CD4-positive, alpha-beta T cell treated with Interleukin-15 for 4 hours (primary cell): ENCODE measurements at places on chromosomes 3 and 15.

DNA sequence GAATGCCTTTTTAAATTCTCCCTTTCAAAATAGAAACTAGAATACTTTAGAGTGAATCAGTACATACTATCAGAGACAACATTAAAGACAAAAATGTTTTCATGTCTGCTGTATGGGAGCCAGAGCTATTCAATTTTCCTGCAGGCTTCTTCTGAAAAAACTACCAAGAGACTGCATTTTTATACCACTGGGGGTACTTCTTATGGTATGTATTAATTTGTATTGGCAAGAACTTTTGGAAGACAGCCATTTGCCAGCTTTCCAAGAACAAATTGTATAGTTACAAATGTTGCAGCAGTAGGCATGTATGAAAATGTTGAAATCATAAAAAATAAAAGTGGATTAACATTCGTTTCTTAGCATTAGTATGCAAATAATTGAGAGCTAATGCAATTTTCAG, 1010.0 kb upstream of the CADM2 start:
- no peak for DNase-seq

DNA sequence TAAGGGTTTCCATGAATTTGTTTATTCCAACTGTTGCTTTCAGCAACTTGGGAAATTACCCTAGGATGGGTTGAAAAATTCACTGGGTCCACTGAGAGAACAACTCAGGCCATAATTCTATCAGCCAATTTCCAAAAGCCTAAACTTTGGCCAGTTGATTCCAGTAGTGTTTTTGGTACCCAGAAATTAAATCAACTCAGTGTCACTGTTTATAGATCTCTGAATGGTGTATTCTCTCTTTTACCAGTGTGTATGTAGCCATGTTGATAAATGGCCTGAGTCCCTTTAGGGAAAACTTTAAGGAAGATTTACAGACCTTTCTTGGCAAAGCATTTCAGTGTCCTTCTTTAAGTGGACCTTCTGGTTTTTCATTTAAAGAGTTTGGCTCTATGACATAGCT, 636.4 kb downstream of the OTOL1 start:
- DNase-seq, result no peak

DNA sequence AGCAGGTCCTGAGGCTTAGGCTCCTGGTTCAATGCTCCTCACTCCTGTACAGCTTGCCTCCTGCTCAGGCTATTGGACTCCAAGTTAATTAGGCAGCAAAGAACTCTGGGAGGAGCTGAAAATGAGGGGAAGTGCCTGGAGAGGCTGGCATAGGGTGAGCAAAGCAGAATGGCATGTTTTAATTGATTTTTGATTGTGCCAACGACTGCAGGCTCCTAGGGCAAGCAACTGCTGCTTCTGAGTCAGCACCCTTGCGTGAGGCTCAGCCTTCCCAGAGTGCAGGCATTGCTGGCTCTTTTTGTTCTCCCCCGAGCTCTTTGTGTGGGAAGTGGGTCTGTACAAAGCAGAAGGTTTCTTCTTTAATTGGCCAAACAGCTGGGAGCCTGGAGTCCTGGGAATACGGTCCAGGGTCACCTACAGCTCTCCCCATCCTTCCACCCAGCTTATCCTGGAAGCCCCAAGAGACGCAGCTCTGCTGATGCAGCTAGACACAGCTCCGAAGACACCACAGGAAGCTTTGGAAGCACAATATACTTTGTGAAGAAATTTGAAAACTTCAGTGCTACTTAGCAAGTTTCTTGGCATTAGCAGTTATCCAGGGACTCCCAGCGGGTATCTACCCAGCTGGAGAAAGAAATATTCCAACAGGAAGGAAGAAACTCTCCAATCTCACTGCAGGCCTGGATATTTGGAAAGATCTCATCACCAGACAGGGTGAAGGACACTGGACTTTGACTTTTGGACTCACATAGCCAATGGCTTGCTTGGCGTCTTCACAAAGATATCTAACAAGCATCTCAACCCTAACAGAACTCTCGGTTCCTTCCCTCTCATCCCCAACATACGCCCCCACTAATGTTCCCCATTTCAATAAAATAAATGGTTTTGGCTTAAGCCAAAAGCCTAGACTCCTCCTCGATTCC, 76.8 kb downstream of the BDH1 start:
- no peak for DNase-seq

DNA sequence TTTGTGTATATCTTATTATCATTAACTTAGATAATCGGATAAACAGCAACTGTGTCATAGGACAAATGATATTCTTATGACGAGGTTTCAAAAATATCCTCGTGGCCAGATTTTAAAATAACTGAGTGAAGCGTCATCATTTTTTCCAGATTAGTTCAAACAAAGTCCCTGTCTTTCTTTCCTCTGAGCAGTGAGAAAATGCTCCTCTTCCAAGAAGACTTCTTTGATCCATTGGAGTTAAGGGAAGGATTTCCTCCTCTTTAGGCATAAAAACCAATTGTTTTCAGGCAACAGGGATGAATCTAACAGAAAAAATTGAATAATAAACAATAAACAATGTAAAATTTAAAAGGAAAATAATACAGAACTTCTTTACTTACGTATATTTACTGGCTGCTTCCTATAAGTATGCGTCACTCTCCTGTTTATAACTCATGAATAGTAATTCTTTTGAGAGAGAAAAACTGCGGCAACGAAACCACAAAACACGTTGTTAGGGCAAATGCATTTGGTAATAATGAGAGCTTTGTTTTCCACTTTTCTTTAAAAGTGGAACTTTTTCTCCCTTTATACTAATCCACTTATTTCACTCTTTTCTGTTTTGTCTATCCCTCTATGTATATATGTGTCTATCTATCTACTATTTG, 419.4 kb upstream of the ONECUT1 start:
- DNase-seq, result no peak

DNA sequence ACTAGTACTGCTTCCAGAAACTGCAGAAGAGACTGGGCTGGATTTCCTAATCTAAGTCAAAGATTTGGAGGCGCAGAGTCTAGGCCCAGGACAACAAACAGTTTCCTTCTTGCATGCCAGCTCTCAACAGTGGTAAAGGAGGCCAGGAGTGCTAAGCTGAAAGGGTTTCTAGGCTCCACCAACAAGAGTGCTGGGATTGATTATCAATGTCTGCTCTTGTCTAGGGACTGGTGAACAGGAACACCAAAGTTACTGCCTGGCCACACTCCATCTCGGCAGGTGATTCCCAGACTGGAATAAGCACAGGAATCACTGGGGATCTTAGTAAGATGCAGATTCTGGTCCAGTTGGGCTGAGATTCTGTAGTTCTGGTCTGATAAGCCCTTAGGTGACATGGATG, 22.8 kb upstream of the FGD5 start:
- DNase-seq, result no peak

DNA sequence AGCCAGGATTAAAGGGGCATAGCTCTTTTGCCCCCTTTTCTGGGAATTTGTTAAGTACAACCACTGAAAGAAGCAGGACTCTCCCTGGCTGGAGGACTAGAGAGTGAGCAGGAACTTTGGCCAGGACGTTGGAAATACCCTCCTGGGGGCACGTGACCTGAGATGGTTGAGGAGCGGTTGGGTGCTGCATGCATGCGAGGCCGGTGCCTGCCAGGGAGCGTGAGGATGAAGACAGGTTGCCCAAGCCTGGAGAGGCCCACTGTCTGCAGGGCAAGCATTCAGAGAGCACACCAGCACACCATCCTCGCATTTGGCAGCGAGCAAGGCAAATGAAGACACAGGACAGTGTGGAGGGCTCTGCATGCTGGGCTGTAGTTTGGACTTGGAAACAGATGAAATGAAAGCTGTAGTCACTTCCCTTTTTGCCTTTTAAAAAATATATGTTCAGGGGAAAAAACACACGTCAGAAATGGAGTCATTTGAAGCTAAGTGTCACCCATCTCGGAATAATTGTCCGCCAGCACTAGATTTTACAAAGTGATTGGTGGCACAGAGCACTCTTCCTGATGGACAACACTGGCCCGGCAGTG, 217.6 kb downstream of the SLCO3A1 start:
- DNase-seq, result no peak

GRCh38 chr15:51416129-51416528, 74.7 kb downstream of the GLDN start:
- no peak for DNase-seq

GRCh38 chr3:150451329-150452048, 43.4 kb downstream of the TSC22D2 start:
- DNase-seq, result no peak

DNA sequence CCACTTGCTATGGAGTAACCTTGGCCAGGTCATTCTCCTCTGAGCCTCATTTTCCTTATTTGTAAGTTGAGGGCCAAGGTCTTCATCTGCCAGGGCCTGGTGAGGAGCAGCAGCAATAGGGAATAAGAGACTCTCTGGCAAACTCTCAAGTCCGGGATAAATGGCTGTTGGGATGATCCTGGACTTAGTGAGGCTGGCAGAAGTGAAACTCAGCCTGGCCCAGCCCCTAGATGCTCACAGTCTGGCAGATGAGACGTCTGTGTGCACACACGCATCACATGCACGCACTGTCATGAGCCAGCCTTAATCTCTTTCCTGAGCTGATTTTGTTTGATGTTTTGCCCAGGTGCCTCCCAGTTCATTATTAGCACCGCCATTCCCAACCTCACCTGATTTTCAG, 26.8 kb downstream of the SLC6A6 start:
- peak; percentile 20 for DNase-seq

DNA sequence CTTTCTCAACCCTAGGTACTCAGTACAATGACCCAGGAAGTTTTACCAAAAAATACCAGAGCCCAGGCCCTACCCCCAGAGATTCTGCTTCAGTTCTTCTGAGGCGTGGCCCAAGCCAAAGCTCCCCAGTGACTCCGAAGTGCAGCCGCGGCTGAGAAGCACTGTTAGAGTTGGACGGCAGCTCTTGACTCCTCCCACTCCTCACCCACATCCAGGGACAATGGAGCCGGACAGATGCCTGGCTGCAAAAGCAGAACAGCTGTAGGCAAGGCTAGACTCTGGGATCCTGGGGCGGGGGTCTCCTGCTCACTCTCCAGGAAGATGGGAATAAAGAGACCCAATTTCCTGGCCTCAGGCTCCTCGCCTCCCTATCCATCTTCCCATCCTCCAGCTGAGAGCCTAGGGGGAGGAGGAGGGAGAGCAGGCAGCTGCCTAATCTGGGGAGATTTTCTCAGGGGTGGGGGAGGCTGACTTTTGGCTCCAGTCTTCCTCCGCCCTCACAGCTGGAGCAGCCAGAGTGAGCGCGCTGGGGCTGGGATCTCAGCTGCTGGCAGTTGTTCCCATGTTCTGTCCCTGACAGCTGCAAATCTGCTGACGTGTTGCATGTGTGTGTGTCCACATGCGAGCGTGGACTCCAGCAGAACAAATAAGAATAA, 223.8 kb downstream of the OPA1 start:
- DNase-seq, result no peak

DNA sequence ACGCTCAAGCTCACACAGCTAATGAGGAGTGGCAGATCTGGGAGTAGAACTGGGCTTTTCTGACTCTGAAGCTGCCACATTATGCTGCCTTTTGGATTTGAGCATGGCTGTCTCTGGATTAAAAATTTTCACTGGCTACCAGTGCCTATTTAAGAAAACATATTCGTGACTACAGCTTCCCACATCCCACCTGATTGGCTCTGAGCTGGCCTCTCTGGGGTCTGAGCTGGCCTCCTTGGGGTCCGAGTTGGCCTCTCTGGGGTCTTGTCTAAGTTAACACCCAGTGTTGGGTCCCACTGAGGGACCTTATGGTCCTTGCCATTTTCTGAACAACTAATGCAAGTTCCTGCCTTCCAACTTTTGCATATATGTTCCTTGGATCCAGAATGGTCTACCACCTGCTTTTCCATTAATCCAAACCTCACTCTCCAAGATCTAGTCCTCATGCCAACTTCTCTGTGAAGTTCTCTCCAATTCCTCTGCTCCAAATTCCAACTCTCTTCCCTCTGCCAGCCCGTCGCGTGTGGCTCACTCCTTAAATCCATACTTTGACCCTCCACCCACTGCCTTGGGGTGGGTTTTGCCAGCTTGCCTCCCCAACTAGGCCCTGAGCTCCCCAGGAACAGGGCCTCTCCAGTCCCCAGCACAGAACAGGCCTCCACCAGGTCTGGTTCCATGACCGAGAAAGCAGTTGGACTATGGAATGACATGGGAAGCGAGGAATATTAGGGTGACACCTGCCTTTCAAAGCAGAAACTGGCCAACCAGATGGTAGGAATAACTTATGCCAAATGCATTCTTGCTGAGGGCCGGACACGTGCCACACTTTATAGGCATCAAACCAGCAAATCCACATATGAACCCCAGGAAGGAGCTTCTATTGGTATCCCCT, 42.5 kb downstream of the ATP2B2 start:
- no peak for DNase-seq

GRCh38 chr15:72690938-72691337, 4.9 kb downstream of the BBS4 start:
- DNase-seq, result no peak

DNA sequence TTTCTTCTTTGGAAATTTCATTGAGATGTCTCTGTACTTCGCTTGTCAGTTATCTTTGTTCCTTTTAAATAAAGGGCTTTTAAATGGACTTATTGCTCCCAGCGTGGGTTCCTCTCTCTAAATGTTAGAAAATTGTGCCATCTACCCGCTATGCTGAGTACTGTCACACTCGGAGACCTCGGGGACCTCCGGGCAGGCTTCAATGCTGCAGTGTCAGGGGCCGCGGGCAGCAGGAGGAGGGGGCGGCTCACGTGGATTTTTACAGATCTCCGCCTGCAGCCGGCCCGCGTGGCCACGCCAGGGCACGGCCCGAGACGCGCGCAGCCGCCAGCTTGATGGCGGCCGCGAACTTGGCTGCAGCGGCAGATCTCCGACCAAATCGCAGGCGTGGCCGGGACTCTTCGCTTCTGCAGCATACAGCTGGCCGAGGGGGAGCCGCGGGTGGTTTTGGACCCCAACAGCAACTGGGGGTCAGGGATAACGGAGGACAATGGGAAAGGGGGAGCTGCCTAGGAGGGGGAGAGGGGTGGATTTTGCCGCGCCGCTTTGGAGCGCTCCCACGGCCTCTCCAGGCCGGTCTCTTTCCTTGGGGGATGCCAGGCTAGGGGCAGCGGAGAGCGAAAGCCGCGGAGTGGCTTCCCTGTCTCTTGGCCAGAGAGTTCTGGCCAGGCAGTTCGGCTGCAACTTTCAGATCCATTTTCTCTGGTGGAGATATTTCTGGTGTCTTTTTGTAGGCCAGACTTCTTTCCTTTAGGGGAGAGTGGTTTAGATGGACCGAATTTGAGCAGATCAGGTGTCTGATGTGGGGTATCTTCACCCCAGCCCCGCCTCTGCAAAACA, 15.3 kb downstream of the NR2F2 start:
- no peak for DNase-seq

GRCh38 chr3:42071904-42072812, 19.0 kb upstream of the TRAK1 start:
- DNase-seq, result no peak

- DNase-seq, result no peak
These were observed 13.0 kb downstream of the NKTR start for GRCh38 chr3:42613462-42613861.

GRCh38 chr3:108035751-108036150, 55.1 kb downstream of the CD47 start:
- DNase-seq, result no peak
